ENCODE measurements at places on chromosomes 3 and 15.

- no peak for DNase-seq
These were observed 5.5 kb downstream of the GRIP2 start for GRCh38 chr3:14534516-14535191.

GRCh38 chr3:10263646-10264363, 15.5 kb downstream of the TATDN2 start:
- DNase-seq, result peak; percentile 8

DNA sequence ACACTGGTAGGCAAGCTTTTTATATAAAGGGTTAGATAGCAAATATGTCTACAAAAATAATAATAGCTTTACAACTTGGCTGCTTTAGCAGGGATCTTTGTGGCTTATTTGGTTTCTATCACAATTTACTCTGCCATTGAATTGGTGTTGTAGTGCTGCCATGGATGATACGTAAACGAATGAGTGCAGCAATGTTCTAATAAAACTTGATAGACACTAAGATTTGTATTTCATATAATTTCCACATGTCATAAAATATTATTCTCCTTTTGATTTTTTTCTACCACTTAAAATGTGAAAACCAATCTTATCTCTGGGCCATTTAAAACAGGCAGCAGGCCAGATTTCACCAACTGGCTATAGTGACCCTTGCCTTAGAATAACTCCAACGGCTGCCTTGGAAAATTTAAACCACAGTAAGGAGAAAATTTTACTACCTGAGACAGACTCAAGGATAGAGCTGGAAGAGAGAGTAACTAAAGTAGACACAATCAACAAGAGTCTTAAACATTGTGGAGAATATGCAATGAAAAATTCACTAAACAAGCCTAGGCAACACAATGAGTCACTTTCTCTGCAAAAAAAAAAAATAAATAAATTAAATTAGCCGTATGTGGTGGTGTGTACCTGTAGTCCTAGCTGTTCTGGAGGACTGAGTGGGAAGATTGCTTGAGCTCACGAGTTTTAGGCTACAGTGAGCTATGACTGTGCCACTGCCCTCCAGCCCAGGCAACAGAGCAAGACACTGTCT, 8.1 kb downstream of the NPHP3 start:
- DNase-seq, result no peak

GRCh38 chr3:16498130-16498890, 15.2 kb downstream of the RFTN1 start:
- DNase-seq, result no peak

DNA sequence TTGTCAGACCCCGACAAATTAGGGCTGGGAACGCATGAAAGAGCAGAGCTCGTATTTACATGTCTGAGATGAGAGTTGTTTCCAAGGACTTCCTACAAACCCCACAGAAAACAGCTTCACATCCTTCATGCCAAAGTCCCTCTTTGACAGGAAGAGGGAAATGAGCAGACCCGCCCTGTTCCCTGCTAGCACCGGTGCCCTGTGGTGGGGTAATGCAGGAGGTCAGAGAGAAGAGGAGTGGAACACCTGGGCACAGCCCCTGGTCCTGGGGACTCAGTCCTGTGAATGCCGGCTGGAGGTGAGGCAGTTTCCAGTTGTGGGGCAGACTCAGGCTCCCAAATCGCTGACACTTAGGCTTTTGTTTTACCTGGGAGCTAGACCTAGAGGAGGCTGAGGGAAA, 4.0 kb downstream of the PLA2G4D start:
- DNase-seq, result no peak

GRCh38 chr3:191123946-191124345, 75.1 kb upstream of the OSTN start:
- DNase-seq, result no peak

GRCh38 chr3:183504597-183504996, 50.9 kb downstream of the KLHL6 start:
- DNase-seq, result no peak

DNA sequence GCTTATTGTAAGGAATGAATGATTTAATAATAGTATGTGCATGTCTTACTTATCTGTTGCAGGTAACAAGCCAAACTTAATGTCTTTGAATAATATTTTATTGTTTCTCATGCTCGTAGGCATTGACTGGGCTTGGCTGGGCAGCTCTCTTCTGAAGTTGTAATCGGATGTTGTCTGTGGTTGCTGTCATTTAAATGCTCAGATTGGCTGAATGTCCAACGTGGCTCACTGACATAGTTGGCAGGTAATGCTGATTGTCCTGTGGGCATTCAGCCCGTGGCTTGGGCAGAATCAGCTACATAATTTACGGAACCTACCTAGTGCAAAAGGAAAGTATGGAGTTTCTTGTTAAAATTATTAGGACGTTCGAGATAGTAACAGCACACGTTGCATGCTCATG, 297.4 kb upstream of the GBE1 start:
- no peak for DNase-seq

DNA sequence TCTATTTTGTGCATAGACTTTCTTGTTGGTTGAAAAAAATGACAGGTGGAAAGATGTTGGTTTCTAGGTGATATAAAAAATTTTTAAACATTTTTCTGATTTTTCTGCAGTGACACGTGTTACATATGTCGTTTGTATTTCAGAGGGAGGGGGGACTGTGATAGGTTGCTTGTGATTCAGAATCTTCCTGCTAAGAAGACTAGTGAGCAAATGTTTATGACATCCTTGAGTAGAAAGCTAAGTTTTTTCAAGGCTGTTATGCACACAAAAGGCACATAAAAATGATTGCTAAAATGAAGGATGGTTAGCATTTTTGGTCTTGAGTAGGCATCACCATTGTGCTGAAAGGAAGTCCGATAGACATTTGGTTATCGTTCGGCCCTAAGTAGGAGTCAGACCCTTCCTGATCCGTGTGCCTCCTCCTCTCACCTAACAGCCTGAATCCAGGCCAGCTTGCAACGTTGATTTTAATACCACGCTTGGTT, 1.5 kb downstream of the ZNF639 start:
- DNase-seq, result peak; percentile 15

- DNase-seq, result no peak
These were observed 61.3 kb downstream of the CORO2B start for GRCh38 chr15:68639926-68640600.

- no peak for DNase-seq
These were observed 6.6 kb downstream of the DIPK2A start for GRCh38 chr3:143978263-143978631.

DNA sequence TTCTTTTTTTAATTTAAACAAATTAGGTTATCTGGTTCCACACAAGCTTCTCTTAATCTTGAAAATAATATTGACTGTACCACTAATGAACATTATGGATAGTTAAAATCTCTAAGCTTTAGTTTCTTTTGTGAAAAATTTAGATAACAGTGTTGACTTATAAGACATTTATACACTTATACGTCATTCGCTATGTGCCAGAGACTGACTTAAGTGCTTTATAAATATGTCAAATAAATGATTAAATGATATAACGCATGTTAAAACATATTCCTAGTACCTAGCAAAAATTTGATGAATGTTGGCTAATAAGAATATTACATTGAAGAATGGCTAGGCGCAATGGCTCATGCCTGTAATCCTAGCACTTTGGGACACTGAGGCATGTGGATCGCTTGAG, 96.3 kb downstream of the PCCB start:
- DNase-seq, result no peak

GRCh38 chr3:61008998-61009380, 242.3 kb downstream of the FHIT start:
- DNase-seq, result no peak

GRCh38 chr3:138347960-138348753, at the start of gene MRAS:
MRAS (plus strand) TSS chr3:138348579; CDS start chr3:138372884, 24,305 bp downstream.
- peak; percentile 76 for DNase-seq

GRCh38 chr3:155233213-155233612, 60.3 kb downstream of the STRIT1 start:
- DNase-seq, result no peak

DNA sequence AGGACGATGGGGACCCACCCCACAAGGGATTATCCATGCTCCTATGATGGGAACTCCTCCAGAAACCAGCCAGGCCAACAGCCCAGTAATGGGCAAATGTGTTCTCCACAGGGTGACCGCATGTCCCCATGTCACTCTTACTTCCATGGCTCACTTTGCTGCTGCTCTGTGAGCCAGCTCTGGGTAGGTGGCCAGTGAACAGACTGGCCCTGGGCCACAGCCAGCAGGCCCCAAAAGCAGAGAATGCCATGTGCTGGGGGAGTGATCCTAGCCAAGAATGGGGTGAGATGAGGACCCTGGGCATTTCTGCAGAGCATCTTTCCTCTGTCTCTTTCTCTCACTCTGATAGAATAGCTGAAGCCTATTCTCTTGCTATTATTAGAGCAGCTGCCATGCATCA, 391.4 kb downstream of the LRTM1 start:
- DNase-seq, result no peak

- peak; percentile 69 for DNase-seq
These were observed 27.5 kb downstream of the ANXA2 start for GRCh38 chr15:60370105-60370868.

GRCh38 chr3:23691357-23691895, 114.3 kb upstream of the UBE2E1 start:
- DNase-seq, result no peak

DNA sequence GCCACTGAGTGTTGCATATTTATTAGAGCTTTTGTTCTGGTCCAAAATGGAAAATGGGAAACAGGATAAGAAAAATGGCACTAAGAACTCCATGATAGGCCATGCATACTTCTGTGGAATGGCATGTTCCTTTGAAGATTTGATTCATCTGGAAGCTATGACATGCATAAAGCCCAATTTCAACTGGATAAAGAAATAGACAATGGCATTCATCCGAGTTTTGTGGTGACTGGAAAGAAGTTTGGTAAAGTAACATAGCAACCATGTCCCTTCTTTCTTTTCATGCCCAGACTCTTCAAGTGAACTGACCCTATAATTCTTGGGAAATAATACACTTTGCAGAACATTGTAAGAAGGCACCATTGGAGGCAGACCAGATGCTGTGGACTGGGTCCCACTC, 368.4 kb upstream of the IL12A start:
- DNase-seq, result no peak

DNA sequence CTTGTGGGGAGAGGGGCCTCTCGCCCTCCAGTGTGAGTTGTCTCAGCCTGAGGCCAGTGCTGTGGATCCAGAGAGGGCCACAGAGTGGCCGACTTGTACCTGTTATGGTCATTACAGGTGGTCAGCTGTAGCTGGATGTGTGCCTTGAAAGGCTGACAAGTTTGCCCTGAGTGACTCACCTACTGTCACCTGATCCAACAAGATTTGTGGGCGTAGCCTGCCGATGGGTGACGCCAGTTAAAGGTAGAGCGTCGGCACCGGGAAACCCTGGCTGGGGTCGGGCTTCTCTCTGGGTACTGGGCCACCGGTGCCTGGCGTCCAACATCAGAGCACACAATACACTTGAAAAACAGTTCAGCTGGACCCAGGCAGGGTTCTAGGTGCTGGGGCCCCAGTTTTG, 2.8 kb upstream of the ISG20 start:
- no peak for DNase-seq

GRCh38 chr3:31833391-31834190, 147.5 kb downstream of the OSBPL10 start:
- DNase-seq, result no peak

- DNase-seq, result no peak
These were observed 56.2 kb downstream of the SPRED1 start for GRCh38 chr15:38308797-38309196.

DNA sequence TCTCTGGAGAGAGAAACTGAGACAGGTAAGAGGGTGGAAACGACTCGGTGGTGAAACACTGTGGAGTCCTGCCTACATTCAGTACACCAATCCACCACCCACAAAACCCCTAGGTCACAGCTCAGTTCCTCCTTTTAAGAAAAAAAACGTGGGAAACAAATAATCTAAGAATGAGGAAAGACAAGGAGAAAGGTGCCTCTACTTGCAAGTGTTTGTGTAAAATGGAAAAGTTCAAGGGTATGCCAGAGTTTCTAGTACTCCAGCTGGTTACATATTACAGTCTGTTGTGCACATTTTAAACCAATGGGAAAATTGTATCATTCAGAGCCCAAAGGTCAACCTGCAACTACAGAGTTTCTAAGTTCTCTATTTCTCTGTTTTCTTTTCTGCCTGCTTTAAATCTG, 32.2 kb downstream of the HGD start:
- no peak for DNase-seq

GRCh38 chr3:37592328-37592727, 269.4 kb upstream of the CTDSPL start:
- DNase-seq, result no peak

DNA sequence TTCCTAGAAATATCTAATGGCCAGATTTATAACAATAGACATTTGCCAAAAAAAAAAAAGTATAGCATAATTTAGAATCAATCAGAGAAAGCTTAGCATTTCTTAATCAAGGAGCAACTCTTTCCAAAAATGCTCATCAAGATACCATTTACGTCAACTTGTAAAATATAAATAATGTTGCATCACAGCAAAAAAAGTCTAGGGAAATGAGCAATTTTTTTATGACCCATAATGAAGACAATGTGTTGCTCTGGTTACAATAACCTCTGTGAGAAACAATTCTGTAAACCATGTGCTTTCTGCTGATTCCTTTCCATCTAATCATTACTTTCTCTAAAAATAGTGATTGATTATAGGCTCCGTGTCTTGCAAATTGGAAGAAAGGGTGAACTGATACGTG, 36.3 kb downstream of the KBTBD8 start:
- no peak for DNase-seq

DNA sequence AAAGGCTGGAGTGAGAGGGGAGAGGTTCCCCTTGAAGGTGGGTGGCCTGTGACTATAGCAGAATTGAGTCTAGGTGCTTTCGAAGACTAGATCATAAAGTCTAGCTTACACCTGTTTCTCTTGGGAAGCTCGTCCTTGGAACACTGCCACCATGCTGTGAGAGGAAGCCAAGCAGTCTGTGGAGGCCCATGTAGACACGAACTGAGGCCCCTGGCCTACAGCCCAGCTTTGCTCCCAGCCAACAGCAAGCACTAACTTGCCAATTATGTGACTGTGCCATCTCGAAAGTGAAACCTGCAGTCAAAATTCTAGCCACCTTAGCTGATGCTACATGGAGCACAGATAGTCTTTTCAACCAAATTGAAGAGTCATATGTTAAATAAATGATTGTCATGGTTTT, 190.5 kb upstream of the NECTIN3 start:
- peak; percentile 63 for DNase-seq

DNA sequence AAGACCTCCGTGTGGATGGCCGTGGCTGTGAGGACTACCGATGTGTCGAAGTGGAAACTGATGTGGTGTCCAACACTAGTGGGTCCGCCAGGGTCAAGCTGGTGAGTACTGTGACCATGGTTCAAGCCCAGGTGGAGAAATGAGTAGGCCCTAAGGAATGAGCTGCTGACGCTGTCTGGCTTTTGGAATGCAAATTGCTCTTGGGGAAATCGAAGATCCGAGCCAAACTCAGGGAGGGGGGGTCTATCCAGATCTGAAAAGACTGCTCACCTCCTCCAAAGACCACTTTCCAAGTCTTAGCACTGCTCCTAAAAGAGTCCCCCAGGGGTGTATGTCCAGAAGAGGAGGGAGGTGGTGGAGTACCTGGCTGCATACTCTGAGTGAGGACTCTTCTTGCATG, 13.1 kb downstream of the EXOSC7 start:
- no peak for DNase-seq

- no peak for DNase-seq
These were observed 85.8 kb upstream of the RASGRP1 start for GRCh38 chr15:38650384-38650783.

Measured in Daoy (cell line).